ENCODE measurements at places on chromosomes 12 and 14.

DNA sequence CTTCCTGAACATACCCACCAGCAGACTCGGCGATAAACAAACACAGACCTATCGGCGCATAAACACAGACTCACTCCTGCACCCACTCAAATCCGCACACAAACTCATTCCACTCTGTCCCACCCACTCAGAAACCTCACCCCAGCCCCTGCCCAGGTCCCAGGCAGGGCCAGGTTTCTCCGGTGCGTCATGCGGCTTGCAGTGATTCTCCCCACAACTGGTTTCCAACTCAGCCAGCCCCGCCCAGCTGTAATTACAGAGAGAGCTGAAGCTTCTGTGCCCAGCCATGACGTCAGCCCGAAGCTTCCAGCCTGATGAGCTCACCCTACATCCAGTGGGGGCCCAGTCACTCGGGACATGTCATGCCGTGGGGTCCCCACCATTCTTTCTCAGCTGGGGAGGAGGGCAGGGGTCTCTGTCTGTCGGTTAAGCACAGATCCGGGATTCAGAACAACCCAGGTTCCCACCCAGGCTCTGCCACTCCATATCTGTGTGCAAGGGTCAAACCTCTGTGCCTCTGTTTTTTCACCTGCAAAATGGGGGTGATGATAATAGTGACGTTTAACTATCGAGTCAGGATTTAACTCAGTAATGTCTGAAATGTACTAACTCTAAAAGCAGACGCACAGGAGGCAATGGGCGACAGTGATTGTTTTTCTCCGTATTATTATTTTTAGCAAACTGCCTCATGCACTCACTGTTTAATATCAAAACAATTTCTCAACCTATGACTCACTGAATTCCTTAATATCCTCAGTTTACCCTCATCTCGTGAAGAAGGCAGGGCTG lies 2.3 kb upstream of the HSPB8 start:
- peak; percentile 67 for DNase-seq

- no peak for DNase-seq
These were observed 536 bp upstream of the SLC35E3 start for GRCh38 chr12:68745376-68745903.

- no peak for DNase-seq
These were observed 63.2 kb downstream of the KLHL28 start for GRCh38 chr14:44898551-44898950.

DNA sequence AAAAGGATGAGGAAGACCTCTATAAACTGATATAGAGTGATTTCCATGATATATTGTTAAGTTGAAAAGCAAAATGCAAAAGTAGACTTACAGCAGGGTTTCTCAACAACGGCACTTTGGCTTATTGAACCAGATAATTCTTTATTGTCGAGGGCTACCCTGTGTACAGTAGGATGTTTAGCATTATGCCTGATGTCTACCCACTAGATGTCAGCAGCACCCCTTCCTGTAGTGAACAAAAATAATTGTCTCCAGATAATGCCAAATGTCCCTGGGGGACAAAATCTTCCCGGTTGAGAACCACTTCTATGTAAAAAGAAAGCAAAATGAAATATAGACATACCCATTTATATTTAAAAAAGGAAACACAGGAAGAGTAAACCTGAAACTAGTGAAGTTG lies 32.4 kb downstream of the ABCD2 start:
- DNase-seq: no peak

- DNase-seq: no peak
These were observed 83.9 kb upstream of the OSBPL8 start for GRCh38 chr12:76643438-76643837.

DNA sequence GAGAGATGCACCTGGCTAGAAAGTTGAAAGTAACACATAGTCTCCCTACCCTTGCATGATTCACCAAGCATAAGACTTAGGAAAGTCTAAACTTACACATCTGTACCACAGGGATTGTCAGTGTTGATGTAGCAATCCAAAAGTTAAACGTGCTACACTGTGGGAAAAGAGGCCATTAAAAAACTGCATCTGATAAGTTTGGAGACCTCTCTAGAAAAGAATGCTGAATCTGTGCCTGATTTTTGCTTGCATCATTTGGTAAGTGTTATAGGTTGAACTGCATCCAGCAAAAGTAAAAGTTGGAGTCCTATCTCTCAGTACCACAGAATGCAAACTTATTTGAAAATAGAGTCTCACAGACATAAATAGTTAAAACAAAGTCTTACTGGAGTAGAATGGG lies 126.6 kb downstream of the SLC6A15 start:
- no peak for DNase-seq

DNA sequence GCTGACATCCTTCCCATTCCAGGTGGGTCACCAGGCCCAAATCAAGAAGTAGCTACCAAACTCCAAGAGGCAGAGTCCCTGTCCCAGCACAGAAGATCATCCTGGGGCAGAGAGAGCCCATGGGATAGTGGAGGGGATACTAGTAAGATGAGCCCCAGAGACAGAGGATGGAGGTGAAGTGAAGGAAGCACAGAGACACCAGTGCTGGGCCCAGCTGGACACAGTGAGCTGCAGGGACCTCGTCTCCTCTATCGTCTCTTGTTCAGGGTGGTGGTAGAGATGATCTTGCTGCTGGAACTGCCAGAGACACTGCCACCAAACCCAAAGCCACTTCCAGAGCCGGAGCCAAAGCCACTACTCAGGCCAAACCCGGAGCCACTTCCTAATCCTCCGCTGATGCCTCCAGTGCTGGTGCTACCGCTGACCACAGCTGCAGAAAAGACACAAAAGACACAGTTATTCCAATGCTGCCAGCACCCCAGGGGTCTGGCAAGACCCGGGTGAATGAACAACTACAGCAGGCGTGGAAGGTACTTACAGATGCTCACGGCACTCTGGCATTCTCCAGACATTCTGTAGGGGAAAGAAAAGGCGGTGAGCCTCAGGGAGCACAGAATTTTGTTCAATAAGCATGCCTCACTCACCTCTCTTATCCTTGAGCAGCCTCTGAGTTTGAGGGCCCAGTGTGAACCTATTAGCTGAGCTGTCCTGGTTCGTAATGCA lies 6.9 kb downstream of the KRT4 start:
- no peak for DNase-seq

- DNase-seq: no peak
These were observed 146.8 kb upstream of the DIO2 start for GRCh38 chr14:80358112-80358511.

GRCh38 chr12:48917857-48918537 lies 7.3 kb downstream of the FKBP11 start:
- no peak for DNase-seq
